ENCODE measurements at places on chromosomes 3 and 15. TPM values are rescaled to one million over a fixed set of nuclear protein-coding genes. Genes with fewer than 3 reads are reported as not detected.

DNA sequence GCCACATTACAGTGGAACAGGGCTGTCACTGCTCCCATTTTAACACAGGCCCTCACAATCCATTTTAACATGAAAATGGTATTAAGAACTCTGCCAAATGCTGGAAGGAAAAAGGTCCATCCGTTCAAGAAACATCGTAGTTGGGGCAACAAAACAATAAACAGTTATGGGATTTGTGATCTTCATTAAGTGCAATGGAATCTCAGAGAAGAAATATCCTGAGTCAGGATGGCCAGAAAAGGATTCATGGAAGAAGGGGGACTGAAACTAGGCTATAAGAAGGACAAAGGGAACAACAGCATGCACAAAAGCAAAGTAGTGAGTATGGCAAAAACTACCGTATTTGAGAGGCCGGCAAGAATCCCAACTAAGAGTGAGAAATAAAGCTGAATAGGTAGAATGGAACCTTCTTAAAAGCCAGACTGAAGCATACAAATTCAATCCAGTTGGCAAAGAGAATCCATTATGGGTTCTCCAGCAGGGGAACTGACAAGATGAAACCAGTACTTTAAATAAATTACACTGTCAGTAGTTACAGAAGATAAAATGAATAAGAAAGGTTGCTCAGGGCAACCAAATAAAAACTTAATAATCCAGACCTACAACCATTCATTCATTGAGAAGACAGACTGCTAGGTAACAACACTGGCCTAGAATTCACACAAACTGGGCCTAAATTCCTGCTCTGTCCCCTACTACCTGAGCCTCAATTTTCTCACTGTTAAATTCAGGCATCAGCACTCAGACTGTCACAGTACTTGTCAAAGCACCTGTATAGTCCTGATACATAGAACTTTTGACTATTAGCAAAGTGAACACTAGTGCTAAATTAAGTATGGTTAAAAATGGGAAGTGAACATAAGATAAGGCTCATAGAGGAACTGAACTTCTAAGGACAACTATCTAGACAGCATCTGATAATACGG lies 6.3 kb downstream of the TBL1XR1 start:
- no peak for DNase-seq

GRCh38 chr15:74957476-74958035 lies 984 bp upstream of the RPP25 start:
- DNase-seq, result no peak

GHRL gene
- 0.35 TPM for total RNA-seq

RAB11A gene
- total RNA-seq, result 212 TPM

Data from neural crest cell (in vitro differentiated cells).